ENCODE measurements at places on chromosomes 4 and X.

GRCh38 chrX:154549766-154550165, 2.3 kb downstream of the IKBKG start:
- DNase-seq, result no peak

DNA sequence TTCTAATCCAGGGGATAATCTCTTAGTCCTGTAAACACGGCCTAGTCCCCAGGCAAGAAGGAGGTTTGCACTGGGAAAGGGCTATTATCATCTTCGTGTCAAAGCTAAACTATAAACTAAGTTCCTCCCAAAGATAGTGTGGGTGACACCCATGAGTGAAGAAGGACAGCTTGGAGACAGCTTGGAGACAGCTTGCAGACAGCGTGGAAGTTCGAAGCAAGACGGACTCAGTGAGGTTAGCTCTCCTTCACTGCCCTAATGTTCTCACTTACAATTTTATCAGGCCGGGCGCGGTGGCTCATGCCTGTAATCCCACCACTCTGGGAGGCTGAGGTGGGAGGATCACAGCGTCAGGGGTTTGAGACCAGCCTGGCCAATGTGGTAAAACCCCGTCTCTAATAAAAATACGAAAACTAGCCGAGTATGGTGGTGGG, 19.2 kb upstream of the PLCXD1 start:
- no peak for DNase-seq

GRCh38 chr4:187380181-187380581, 615.4 kb upstream of the ZFP42 start:
- peak; percentile 12 for DNase-seq

GRCh38 chrX:124335598-124335997, 3.1 kb downstream of the TEX13D start:
- DNase-seq, result no peak

DNA sequence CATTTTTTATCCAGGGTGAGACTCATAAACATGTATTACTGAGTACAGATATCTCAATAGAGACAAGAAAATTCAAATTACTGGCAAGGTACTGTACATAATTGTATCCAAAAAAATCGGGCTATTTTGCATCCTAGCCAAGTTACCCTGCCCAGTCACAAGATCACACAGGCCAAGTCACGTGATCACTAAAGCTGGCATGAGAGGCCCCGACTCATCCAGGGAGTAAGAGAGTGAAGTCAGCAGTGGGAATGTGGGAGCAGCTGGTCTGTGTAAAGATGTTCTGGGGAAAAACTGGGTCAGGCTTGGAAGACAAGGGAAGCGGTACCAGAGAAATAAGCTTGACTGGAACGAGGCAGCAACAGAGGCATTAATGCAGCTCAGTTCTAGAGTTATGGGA, 119.3 kb upstream of the STS start:
- no peak for DNase-seq

DNA sequence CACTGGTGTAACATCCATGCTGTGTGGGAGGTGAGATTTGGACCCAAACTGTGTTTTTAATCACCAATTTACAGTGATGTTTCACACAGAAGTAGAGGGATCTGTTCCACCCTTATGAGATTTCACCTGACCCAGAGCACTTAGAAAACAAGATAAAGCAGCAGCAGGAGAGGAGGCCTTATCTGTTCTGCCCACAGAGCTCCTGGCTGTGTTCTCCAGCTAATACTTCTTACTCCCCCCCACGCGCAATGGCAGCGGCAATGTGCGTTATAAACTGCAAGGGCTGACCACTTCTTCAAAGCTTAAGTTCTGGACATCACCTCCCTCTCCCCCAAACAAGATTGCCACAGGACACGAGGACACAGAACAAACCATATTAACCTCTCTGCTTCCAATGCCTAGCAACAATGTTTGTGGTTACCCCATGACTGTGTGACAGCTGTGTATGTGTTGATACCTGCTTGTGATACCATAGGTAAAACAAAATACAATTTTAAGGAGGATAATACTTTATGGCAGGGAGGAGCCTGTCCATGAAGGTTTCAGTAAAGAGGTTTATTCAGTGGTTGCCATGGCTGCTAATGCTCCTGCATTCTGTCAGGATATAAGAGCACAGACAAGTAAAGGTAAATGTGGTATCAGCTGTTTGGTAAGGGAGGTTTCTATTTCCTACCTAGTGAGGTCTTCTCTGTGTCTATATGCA, 210.0 kb downstream of the SOWAHB start:
- DNase-seq, result no peak

DNA sequence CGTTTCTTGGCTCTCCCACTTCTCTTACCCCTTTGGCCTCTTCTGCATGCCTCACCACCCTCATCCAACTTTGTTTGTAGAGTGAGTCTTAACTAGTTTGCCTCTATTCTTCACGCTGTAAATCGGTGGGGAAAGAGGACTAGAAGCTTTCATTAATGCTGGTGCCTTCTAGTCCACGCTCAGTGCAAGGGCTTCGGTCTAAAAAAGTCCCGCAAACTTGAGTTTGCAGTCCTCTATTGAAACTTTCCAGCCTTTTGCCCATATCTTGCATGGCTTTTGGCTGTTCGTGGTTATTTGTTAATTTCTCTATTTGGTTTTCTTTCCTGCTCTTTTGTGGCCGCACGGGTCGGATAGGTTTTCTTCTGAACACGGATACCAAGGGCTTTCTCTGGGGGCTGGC, 868 bp downstream of the DACH2 start:
- DNase-seq, result no peak

DNA sequence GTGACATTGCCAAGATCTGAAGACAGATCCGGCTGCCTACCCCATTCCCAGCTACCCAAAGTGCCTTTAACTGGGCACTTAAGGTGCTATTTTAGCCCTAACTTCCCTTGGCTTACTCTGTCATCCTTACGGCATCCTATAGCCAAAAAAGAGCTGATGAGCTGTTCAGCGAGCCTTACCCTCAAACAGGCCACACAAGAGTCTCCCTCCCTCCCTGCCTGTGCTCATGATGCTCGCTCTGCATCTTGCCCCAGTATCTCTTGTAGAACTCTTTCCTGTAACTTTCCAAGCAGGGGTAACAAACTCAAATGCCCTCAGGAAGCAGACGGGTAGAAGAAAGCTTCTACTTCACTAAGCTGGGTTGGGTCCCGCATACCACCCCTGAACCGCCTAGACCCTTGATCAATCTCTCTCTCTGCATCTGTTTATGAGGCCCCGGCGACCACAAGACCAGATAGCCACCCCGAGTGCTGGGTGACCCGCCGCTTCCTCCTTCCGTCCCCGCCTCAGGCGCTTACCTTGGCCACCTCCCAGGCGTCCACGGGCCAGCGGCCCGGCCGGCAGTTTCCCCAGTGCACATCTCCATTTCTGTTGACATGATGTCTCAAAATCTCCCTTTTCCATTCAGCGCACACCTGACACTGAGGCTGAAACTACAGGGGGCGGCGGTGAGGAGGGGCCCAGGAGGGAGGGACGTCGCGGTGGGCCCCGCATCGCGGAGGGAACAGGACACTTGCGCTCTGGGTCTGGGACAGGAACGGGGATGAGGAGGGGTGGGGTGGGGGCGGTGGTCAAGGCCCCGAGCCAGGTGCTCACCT, 663 bp downstream of the CXorf38 start:
- DNase-seq, result peak; percentile 24

- no peak for DNase-seq
Measured at GRCh38 chrX:65601530-65602220, 65.8 kb upstream of the MSN start.

DNA sequence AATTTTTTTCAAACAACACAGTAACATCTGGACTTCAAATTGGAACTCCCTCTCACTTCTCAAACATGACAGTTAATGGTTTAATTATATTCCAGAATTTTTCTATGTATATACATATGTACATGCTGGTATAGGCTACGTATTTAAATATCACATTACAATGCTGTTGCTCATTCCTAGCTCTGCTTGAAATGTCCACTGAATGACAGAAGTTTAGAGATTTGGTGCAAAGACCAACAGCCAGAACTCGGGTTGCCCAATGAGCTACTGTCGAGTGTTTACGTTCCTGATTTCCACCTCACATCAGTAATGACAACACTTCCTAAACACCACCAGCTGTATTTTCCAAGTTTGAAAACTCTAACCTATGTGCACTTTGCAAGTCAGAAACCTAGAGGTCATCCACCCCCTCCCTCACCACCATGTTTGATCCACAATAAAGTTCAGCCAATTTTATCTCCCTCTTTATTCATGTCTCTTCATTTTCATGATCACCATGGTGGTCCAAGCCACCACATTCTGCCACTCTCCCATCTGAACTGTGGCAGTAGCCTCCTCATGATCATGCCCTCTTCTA, 49.3 kb upstream of the RPL34 start:
- DNase-seq, result no peak

- DNase-seq, result no peak
Measured at GRCh38 chr4:2389691-2390090, 28.8 kb downstream of the ZFYVE28 start.

- DNase-seq, result no peak
Measured at GRCh38 chr4:142663828-142664227, 182.3 kb downstream of the INPP4B start.

DNA sequence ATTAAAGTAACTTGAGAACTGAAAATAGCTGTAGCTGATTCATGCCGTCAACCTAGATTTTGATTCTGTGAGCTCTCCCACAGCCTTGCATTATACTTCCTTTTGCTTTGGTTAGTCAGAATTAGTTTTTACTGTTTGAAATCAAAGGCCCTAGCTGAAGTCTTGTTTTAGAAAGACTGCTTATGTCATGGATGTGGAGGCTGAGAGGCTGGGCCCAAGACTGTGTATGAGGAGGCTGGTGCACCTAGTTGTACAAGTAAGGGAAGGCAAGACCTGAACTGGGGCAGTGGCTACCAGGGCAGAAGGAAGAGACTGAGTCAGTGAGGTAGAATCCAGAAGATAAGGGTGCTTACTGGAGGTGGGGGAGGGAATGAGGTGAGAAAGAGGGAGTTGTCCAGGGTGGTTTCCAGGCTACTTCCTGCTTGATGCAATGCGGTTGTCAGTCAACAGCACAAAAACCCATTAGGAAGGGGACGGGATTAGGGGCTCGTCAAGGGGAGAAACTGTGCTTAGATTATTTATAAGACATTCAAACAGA, 76.2 kb upstream of the PAGE3 start:
- no peak for DNase-seq

GRCh38 chrX:25005382-25006185, 10.2 kb downstream of the ARX start:
- DNase-seq, result no peak

GRCh38 chrX:91137883-91138282, 296.8 kb upstream of the PABPC5 start:
- no peak for DNase-seq

GRCh38 chr4:139077567-139078355, 62.2 kb downstream of the NOCT start:
- no peak for DNase-seq

DNA sequence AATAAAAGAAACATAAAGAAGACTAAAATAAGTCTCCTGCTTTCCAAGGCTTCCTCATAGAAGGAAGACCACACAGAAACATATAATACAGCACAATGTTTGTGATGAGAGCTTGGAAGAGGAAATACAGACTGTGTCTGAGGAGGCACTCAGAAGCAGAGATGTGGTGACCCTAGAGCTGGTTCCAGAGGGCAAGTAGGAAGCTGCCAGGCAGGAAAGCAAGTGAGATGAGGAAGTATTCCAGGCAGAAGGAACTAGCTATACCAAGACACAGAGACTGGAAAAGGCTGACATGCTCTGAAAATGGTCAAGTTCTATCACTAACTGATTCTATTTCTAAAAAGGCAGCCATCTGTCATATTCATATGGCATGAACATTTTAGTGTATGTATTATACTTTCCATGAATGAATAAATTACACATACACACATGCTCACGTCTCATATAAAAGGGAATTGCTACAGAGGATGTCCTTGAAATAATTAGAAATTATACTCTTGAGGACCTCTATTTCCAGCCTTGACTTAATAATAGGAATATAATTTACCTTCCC, 16.6 kb upstream of the HSFX2 start:
- DNase-seq, result no peak

- no peak for DNase-seq
Measured at GRCh38 chr4:96916711-96917110, 1076.8 kb downstream of the PDHA2 start.
